ENCODE measurements at places on chromosomes 5 and 9.
A peak's percentile ranks its signal among the peaks of the same experiment; 100 is the strongest.

GRCh38 chr5:60323596-60323995, 376.4 kb downstream of the DEPDC1B start:
- DNase-seq = no peak

DNA sequence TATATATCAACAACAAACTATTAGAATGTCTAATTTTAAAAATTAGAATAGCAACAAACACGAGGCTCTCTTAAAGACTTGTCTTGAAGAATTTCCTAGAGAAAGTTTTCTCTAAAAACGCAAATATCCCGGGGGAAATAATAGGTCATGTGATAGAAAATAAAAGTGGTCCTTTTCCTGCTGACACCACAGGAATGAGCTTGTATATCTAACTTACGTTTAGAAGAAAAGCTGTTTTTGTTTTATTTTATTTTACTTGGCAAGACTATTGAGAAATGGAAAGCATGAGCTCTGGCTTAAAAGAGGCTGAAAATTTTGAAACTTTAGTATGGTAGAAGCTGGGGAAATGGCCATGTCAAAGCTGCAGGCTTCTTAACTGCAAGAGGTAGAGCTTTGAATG, 465.0 kb downstream of the AGTPBP1 start:
- no peak for DNase-seq

GRCh38 chr5:124867137-124867704, 120.8 kb upstream of the ZNF608 start:
- DNase-seq = peak; percentile 80

GRCh38 chr9:16654596-16655126, 215.8 kb downstream of the BNC2 start:
- DNase-seq = peak; percentile 41

DNA sequence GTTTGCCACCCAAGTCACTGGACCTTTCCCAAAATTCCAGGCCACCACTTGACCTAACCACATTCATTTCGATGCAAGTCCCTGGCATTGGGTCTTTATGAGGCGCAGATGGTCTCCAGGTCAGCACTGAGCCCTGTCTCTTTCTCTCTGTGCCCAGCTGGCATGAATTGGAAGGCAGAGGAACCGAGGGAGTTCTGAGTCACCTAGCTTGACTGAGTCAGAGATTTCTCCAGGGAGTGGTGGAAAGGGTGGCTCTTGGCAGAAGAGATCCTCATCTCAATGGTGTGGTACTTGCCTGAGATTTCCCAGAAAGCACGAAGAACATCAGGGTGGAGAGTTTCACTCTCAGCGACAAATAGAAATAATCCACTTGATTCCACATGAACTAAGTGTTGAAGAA, 43.8 kb downstream of the WDR36 start:
- DNase-seq = peak; percentile 29

- no peak for DNase-seq
Measured at GRCh38 chr5:155554500-155554899, 540.9 kb downstream of the KIF4B start.

All from amniotic epithelial cell (primary cell).